Anterior cingulate cortex (tissue), 58 donors: ENCODE measurements at places on chromosomes 12 and 14.
A peak's percentile ranks its signal among the peaks of the same experiment; 100 is the strongest.

DNA sequence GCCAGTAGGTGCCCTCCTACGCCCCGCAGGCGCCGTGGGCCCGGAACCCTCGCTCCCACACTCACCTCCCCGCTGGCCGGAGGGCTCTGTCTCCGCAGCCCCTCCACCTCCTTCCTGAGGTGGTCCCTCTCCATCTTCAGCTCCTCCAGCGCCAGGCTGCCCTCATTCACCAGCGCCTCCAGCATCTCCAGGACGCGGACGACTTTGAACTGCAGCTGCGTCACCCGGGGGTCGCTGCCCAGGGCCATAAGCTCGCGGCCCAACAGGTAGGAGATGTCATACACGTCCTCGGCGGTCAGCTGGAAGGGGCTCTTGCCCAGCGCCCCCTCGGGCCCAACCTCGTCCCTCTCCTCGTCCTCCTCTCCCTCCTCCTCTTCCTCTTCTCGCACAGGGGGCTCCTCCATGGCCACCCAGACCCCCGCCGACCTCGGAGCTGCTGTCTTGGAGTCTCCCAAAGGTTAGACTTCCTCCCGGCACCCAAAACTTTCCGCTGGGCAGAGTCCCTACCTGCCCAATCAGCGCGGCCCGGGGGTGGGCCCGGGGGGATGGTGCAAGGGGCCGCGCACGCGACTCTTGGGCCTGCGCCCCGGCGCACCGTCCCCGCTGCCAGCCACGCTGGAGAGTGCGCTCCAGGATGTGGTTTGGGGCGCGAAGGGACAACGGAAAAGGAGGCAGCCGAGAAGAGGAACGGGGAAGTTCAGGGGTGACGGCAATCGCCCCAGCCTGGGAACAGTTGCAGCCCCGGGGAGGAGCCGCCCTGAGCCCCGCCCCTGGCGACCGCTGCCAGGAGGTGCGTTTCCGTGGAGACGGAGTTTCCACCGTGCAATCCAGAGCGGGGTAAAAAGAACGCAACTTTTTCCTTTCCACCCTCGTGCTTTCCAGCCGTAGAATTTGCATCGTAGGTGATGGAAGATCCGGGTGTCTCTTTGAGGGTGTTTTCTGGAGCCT is at the start of gene RILPL2:
Gene RILPL2, minus strand, starts transcription at position 668 of the 948 bp plus-strand sequence. Its CDS starts 264 bp downstream, at position 404.
- peak; percentile 69 for DNase-seq

GRCh38 chr12:92597997-92598396 is 104.8 kb upstream of the PLEKHG7 start:
- no peak for DNase-seq

DNA sequence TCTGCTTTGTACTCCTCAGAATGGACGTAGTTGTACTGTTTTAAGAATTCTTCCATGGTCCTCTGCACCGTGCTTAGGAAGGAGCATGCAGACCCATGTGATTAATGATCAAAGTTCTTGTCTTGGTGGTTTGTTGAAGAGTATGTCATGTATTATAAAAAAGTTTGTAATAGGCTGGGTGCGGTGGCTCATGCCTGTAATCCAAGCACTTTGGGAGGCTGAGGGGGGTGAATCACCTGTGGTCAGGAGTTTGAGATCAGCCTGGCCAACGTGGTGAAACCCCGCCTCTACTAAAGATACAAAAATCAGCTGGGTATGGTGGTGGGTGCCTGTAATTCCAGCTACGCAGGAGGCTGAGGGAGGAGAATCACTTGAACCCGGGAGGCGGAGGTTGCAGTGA is 61.8 kb upstream of the RTL1 start:
- no peak for DNase-seq

- DNase-seq: no peak
Observed at GRCh38 chr14:37589715-37590427, 5.2 kb downstream of the FOXA1 start.

- no peak for DNase-seq
Observed at GRCh38 chr14:71721791-71722190, 210.4 kb upstream of the RGS6 start.

DNA sequence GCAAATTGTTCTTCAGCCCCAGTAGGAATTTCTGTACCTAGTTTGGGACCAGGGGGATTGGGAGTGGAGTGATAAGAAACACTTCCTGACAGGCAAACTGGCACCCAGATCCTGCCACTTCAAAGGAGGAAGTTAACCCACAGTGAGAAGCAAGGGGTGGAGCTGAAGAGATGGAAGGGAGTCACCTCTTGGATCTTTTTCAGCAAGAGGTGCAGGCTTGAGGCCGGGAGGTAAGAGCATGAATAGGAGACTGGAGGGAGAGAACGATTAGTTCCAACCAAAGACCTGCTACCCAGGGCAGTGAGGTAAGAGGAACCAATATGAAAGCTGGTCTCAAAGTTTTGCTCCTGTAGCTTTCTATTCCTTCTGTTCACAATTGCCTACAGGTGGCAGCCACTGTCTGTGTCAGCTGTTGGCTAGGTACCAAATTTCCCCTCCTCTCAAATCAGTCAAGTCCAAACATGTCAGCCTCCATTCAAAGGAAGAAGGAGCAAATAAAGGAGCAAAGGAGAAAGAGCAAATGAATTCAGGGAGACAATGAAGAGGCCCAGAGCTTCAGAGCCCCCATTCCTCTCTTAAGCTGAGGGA is 14.9 kb upstream of the TAC3 start:
- DNase-seq: no peak

DNA sequence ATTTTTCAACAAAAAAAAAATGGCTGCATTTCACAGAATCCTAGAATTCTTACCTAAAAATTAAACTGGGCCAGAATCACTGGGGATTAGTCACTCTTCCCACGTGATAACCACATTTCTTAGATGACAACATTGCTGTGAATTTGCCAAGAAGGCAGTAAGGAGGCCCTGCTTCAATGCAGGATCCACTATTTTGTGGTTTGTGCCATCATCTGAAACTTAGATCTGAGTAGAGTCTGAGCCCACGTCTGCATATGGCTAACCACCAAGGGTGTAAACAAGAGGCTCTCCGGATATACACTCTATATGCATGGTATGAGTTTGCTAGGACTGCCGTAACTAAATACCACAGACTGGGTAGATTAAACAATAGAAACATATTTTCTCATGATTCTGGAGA is 24.4 kb upstream of the TBX5 start:
- DNase-seq: no peak

- peak; percentile 29 for DNase-seq
Observed at GRCh38 chr14:105075379-105076295, 10.4 kb upstream of the GPR132 start.

- no peak for DNase-seq
Observed at GRCh38 chr14:68779761-68780323, 13.0 kb downstream of the ZFP36L1 start.

GRCh38 chr14:33617154-33617553 is 333.7 kb downstream of the EGLN3 start:
- DNase-seq: no peak
